ENCODE measurements at places on chromosomes 6 and 20.

GRCh38 chr6:36023996-36024795, at the start of gene SLC26A8:
Gene SLC26A8, minus strand, starts transcription at chr6:36024641. Its CDS starts 4,934 bp downstream, at chr6:36019707.
- no peak for DNase-seq

- DNase-seq: no peak
These were observed 1.6 kb upstream of the LY86 start for GRCh38 chr6:6586671-6587526.

DNA sequence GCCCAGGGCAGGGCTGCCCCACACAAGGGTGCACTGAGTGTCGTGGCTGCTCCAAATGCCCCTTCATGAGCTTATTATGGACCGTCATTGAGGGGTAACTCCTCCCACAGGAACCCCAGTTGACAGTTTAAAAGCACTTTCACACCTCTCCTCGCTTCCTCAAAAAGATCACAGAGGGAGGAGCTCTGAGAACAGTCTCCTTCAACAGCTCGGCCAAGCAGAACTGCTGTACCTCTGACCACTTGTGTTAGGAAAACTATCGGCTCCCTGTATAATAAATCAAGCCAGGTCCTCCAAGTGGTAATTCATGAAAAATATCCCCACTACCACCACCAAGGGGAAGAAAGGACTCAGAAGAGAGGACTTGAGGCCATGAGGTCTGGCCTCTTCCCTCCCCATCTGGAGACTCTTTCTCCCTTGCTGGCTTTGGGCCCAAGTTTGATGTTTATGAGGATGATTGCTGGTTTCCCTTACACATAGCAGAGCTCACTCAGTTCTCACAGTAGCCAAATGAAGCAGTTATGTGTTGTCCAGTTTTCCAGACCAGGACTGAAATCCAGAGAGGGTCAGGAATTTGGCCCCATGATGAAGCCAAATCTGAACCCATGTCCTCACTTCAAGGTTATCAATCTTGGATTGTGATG, 8.7 kb downstream of the SNX21 start:
- DNase-seq: no peak

- DNase-seq: no peak
These were observed 8.7 kb downstream of the CST4 start for GRCh38 chr20:23680146-23680545.

DNA sequence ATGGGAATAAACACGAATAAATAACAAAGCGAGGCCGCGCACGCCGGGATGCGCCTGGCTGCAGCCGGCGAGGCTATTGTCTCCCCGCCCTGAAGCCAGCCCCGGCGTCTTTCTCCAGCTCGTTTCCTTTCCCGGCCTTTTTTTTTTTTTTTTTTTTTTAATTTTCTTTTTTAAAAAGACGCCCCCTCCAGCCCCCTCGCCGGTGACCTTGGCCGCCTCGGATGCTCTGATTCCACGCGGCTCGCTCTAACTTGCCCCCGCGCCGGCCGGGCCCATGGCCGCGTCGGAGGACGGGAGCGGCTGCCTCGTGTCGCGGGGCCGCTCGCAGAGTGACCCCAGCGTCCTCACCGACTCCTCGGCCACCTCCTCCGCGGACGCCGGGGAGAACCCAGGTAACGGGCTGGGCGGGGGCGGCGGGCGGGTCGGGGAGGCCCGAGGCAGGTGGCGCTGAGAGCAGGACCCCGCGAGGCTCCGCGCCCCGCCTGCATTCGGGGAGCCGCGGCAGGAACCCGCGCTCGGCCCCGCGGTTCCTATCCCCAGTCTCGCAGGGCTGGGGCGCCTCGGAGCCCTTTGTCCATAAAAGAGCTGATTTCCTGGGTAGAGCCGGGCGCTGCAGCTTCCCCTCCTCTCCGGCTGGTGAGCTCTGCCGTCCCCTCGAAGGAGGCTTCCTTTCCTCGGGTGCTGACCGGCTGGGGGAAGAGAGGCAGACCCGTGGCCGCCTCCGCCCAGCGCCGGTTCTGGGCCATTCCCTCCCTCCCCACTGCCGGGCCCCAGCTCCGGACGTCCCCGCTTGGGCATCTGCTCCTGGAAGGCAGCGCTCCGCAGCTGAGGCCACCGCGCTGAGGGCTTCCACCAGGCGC, 631 bp downstream of the PHACTR3 start:
- DNase-seq: no peak

Data from Ammon's horn (tissue), 1 donor.